Heart left ventricle (tissue), 16 donors: ENCODE measurements at places on chromosomes 2 and 18. TPM values are rescaled to one million over a fixed set of nuclear protein-coding genes. Genes with fewer than 3 reads are reported as not detected.

DCC gene
- total RNA-seq: not detected

CTAGE1 gene
- total RNA-seq: not detected

POTEF gene
- not detected for total RNA-seq

GRCh38 chr2:86003967-86004366 lies 101.7 kb downstream of the POLR1A start:
- DNase-seq: no peak

DNA sequence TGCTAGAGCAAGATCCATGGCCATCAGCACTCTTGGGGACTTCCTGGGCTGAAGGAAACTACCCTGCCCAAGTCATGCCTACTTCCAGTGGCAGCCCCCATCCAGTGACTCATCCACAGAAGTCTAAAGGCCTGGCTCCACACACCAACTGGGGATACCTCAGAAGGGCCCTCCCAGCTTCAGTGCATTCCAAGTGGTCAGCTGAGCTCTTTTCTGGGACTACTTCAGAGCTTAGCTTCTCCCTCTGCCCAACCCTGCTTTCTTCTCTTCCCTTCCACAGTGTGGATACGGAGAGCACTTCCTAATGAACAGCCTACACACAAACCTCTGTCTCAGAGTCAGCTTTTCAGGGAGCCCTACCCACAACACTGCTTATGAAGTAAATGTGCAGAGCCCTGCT lies 66.5 kb downstream of the CLHC1 start:
- no peak for DNase-seq

NEB gene
- 0.72 TPM for total RNA-seq

DNA sequence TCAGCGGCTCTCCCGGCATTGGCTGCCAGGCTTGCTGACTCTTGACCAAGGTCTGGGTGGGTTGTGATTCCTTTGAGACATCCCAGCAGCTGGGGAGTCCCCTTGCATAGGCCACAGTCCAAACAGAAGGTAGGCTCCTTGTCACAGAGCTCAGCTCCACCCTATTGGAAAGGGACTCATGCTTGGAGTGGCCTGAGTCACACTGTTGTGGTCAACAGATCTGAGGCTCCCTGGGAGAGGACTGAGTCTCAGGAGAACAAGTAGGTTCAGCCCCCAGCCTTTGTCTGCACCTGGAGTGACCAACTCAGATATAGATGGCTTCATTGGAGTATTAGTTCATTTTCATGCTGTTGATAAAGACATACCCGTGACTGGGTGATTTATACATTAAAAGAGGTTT lies 32.1 kb upstream of the SH3BP4 start:
- no peak for DNase-seq

- DNase-seq: no peak
Observed at GRCh38 chr2:211545582-211545981, 989.2 kb downstream of the CPS1 start.

- DNase-seq: no peak
Observed at GRCh38 chr18:27954226-27954625, 222.7 kb downstream of the CDH2 start.

DNA sequence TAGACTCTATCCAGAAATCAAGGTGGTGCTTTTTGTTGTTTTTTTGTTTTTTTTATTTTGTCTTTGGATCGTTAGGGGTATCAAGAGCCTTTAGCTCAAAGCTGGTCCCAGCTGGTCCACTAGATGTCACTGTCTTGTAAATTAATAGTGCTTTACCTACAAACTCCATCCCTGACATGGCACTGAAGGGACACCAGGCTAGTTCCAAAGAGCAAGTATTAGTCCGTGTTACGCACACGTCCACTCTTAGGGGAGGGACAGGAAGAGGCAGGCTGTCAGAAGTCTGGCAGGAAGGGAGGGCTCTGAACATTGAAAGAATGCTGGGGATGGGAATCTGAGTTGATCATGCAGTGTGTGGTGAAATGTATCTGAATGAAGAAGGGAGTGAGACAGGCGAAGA lies 85.9 kb upstream of the CCBE1 start:
- no peak for DNase-seq

DNA sequence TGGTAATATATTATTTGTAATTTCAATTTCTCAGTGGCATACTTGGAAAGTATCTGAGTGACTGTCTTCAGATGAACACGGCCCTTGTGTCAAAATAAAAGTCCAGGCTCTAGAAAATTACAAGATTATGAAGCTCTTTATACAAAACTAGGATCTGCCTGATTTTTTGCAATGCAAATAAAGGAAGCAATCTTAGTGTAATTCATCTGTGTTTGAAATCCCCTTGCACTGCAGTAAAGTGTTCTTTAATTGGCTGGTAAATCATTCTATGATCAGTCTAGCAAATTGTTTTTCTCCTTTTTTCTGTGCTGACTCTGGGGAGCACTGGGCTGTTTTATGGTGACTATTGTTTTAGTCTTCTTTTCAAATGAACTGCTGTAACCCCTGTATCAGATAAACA lies 1039.0 kb downstream of the SOCS6 start:
- no peak for DNase-seq

GRCh38 chr2:195563857-195564512 lies 93.0 kb upstream of the SLC39A10 start:
- no peak for DNase-seq

UGT1A1 gene
- total RNA-seq: not detected

CD302 gene
- total RNA-seq: 9.9 TPM

GRCh38 chr2:64950226-64951160 lies 38.7 kb upstream of the SLC1A4 start:
- DNase-seq: no peak

GRCh38 chr2:190343089-190343535 lies 277 bp upstream of the INPP1 start:
- DNase-seq: no peak

SLC66A3 gene
- total RNA-seq: 4.7 TPM

- no peak for DNase-seq
Observed at GRCh38 chr2:206105541-206105940, 19.6 kb upstream of the INO80D start.

- DNase-seq: no peak
Observed at GRCh38 chr2:84389794-84390193, 69.3 kb downstream of the SUCLG1 start.

GRCh38 chr2:228372212-228372611 lies 190.7 kb upstream of the SPHKAP start:
- DNase-seq: no peak

ALPI gene
- not detected for total RNA-seq

DNA sequence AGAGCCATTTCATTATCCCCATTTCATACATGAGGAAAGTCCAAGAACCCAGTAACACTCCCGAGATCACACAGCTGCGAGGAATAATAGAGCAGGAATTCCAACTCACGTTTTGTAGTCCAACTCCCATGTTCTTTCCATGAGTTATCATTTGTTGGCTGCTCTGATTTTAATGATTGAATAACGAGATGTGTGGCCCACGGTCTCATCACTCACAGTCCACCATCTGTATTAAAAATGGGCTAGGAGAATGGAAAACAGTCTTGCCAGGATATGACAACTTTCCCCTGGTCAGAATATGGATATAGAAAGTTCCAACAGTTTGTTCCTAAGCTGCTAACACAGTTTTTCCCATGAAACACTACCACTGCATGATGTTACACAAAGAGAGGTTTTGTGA lies 147.5 kb downstream of the METTL4 start:
- no peak for DNase-seq

GRCh38 chr2:154700136-154700535 lies 1.6 kb downstream of the KCNJ3 start:
- DNase-seq: no peak

MAL gene
- total RNA-seq: 1.2 TPM

- no peak for DNase-seq
Observed at GRCh38 chr18:9210966-9211365, 74.4 kb downstream of the ANKRD12 start.

HOXD13 gene
- total RNA-seq: not detected

GRCh38 chr2:227402959-227403358 lies 15.2 kb upstream of the SCYGR1 start:
- no peak for DNase-seq

DNA sequence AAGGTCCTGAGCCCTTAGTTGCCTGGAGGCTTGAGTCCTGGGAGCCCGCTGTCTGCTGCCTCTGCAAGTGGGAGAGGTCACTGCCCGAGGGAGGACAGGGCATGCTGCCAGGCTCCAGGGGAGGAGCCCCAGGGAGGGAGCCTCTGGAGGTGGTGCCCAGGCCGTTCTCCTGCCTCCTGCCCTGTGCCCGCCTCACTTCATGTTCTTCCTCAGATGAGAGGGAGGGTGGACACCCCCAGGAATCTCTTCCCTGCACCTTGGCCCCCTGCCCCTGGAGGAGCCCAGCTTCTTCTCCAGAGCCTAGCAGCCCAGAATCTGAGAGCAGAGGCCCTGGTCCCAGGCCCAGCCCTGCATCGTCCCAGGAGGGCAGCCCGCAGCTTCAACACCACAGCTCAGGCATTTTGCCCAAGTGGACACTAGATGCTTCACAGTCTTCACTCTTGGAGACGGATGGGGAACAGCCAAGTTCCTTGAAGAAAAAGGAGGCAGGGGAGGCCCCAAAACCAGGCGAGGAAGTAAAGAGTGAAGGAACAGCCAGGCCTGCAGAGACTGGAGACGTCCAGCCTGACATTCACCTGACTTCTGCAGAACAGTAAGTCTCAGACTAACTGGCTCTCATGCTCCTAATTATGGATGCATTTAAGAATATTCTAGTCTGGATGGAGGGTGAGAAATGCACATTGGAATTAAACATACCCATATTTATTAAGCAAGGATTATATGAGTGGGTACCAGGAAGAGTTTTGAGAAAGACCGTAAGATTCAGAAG lies 12.1 kb downstream of the PSD4 start:
- DNase-seq: no peak

- DNase-seq: no peak
Observed at GRCh38 chr2:107811411-107811810, 15.3 kb upstream of the RGPD4 start.

DNA sequence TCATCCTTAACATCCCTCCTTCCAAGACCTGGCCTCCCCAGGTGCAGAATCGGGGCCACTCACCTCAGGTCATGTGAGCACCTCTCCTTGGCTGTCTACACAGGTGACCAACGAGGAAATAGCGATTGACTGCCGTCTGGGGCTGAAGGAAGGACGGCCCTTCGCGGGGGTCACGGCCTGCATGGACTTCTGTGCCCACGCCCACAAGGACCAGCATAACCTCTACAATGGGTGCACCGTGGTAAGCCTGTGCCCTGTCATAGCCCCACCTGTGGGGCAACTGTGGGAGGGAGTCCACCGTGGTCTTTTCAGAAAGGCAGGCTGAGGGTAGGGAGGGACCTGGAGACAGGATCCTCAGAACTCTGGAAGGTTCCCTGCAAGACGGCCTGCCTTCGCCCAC lies 54.3 kb downstream of the BOLA3 start:
- no peak for DNase-seq

KRTCAP3 gene
- total RNA-seq: not detected

GRCh38 chr2:193520709-193521458 lies 1326.2 kb upstream of the TMEFF2 start:
- no peak for DNase-seq

DNA sequence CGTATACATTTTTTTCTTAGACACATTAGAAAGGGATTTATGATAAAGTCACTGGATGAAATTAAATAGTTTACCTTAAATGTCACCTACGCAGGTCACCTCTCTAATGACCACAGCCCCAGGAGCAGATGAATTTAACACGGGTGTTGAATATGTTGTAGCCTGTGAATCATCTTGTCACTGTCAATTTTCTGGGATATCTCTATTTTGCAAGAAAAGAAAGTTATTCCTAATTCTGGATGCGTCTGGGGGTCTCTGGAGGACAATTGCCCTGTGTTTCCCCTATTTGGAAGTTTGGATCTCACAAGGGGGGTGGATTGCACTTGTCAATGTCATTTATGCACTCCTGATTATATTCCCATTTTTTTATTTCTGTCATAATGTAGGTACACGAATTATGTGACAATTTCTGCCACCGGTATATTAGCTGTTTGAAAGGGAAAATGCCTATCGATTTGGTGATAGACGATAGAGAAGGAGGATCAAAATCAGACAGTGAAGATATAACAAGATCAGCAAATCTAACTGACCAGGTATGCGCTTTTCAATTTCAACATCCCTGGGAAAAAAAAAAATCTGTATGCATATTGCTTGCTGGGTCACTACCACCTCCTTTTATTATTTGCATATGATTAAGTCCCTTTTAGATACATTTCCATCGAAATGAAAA lies 7.7 kb downstream of the MEIS1 start:
- no peak for DNase-seq

IL1F10 gene
- not detected for total RNA-seq

GATA6 gene
- 90.3 TPM for total RNA-seq

- DNase-seq: no peak
Observed at GRCh38 chr18:10410472-10411308, 43.7 kb upstream of the APCDD1 start.

DNA sequence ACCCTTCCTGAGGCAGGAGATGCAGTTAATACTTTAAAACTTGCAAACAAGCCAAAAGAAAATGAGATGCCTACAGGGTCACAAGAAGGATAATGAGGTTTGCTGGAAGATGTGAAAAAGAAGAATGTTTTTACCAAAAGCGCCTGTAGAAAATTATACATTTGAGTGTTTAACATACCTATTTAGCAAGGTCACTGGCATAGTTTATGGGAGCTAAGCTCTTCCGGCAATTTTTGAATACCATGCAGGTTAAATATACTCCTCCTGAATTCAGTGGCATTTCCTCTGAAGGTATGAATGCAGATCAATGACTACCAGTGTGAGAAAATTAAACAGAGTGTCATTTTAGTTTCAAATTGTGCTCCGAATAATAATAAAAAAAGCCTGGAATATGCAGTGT lies 21.2 kb upstream of the MAP3K20 start:
- no peak for DNase-seq
